ENCODE measurements at places on chromosomes 4 and X.
A peak's percentile ranks its signal among the peaks of the same experiment; 100 is the strongest.

- DNase-seq = no peak
These were observed 18.1 kb upstream of the PAGE5 start for GRCh38 chrX:55201930-55202579.

DNA sequence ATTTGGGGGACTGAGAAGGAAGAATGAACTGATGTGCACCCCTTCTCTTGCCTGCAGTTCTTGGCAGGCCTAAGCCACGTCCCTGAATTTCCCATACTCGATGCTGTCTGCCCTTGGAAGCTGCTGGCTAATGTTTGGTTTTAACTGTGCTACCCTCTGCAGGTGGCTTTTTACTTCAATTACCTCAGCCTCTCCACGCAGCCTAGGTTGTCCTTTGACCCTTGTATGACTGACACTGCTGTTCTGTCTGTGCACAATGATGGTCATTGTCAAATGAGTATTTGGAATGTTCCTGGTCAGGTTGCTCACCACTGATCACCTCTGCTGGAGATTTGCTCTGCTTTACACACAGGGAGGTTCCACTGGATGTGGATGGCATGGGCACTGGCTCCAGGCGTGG lies 137.1 kb downstream of the ZNF518B start:
- no peak for DNase-seq

- DNase-seq = no peak
These were observed 24.5 kb downstream of the CETN2 start for GRCh38 chrX:152806035-152806434.

DNA sequence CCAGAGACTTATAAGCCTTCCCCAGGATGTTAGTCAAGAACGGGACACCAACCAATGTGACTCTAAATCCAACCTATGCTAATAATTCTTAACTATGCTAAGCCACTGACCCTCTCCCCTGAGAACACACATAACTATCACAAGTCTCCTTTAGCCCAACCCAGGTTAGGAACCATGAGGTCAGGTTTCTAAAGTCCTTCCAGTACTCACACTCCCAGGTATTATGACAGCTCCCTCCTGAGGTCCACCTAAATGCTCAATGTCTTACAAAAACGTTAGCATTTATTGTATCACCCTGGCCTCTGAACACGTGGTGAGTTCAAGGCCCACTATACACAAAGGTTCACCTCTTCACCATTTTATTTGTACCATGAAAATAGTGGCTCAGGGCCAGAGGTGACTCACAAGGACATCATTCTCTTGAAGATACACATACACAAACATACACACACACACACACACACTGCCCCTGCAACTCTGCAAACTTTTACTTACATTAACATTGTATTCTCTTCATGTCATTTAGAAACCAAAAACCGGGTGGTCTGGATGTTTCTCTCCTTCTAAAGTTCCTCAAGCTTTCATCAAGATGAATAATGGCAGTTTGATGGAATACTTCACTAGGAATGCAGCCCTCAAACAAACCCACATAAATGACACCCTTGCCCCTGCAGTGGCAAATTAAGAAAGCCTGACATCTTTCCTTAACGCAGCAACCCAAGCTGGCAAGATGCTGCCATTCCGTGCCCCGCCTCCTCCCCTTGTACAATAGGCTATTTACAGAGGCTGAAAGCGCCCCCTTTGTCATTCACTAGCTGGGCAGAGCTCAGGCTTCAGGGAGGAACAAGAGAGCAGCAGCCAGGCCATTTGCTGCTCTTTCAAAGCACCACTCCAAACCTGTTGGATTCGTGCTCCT lies 17.7 kb downstream of the ACSL1 start:
- no peak for DNase-seq

GRCh38 chr4:22003878-22004277 lies 55.3 kb upstream of the KCNIP4 start:
- DNase-seq = no peak

DNA sequence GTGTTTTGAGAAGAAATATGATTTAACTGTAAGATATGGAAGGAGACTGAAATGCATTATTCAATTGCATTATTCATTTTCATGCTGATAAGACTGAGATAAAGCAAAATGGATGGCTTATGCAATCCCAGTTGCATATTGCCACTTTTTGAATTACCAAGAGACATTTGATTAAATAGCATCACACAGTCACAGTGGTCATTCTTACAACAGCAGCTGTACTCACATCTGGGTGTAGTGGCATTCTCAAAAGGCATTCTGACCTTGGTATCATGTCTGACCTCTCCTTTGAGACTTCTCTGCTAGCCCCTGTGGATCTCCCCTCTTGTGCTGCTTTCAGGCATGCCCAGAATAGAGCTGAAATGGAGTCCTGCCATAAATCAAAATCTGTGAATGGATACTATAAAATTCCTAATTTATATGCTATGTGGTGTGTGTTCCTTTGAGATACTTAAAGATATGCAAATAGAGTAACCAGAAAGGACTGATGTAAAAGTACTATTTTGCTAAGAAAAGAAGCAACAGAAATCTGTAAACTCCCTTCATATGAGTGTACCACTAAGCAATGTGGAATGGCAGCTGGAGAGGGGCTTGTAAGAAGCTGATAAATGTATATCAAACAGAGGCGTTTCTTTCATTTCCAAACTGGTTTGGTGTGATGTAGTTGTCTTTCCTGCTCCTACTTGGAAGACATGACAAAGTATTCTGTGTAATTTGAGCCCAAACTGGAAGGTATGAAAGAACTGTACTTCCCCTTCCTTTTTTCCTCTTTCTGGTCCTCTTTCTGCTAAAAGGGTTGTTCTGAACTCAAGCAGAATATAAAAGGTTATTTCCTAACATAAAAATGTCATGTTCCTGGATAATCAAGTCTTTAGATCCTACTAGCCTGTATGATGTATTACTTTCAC lies 25.4 kb upstream of the METAP1 start:
- DNase-seq = no peak

GRCh38 chrX:73525928-73526690 lies 36.9 kb upstream of the CHIC1 start:
- DNase-seq = no peak

GRCh38 chrX:137926090-137926489 lies 360.2 kb downstream of the ZIC3 start:
- DNase-seq = peak; percentile 5

- DNase-seq = no peak
These were observed 30.7 kb downstream of the PPP2R2C start for GRCh38 chr4:6441758-6442157.

GRCh38 chr4:173045571-173045970 lies 123.0 kb upstream of the GALNT7 start:
- DNase-seq = no peak

DNA sequence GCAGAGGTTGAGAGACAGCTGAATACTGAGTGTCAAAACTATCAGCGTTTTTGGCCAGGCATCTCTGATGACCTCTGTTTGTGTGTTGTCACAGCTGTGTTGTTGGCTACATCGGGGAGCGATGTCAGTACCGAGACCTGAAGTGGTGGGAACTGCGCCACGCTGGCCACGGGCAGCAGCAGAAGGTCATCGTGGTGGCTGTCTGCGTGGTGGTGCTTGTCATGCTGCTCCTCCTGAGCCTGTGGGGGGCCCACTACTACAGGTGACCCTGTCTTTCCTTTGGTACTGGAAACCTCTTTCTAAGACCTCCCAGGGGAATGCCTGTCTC lies 86.9 kb downstream of the EGF start:
- DNase-seq = no peak

DNA sequence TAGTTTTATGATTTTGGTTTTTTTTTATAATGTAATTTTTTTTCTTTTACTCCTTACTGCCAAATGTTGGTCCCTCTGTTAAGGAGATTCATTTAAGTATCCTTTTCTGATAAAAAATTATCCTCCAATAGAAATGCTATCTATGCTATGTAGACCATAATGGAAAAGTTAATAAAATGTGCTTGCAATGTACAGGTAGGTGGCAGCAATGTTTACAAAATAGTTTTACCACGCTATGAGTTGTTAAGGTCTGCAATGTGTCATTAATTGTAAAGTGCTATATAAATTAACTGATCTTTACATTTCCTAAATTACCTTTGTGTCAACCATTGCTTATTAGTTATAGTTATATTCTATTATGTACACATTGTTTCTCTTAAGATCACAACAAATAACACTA lies 3.8 kb upstream of the CENPC start:
- peak; percentile 13 for DNase-seq

GRCh38 chrX:107729558-107730297 lies 45.9 kb downstream of the TSC22D3 start:
- DNase-seq = no peak

DNA sequence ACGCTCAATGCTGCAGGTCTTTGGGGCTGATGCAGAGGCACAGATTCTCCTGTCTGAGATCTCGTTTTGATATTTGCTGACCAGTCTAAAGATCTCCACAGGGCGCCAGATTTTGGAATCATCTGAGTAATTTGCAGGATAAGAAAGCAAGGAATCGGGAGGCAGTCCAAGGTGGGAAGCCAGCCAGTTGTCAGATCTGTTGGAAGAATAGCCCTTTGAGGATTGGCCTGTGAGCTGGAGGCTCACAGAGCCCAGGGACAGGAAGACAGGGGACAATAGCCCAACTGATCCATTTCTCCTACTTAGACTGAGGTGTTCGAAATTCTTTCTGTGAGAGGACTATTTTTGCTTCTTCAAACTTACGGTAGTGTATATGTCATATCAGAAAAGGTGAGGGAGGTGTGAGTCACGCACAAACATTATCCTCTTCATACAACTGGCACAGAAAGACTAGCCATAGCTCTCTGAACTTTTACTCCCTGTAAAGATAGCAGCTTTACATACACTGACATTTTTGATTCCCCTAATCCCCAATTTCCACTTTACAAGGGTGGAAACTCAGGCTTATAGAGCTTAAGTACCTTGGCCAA lies 8.8 kb downstream of the DIPK2B start:
- no peak for DNase-seq

DNA sequence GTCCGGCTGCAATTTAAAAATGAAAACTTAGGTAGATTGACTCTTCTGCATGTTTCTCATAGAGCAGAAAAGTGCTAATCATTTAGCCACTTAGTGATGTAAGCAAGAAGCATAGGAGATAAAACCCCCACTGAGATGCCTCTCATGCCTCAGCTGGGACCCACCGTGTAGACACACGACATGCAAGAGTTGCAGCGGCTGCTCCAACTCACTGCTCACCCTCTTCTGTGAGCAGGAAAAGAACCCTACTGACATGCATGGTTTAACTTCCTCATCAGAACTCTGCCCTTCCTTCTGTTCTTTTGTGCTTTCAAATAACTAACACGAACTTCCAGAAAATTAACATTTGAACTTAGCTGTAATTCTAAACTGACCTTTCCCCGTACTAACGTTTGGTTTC lies 41.0 kb downstream of the MAP7D3 start:
- DNase-seq = no peak

DNA sequence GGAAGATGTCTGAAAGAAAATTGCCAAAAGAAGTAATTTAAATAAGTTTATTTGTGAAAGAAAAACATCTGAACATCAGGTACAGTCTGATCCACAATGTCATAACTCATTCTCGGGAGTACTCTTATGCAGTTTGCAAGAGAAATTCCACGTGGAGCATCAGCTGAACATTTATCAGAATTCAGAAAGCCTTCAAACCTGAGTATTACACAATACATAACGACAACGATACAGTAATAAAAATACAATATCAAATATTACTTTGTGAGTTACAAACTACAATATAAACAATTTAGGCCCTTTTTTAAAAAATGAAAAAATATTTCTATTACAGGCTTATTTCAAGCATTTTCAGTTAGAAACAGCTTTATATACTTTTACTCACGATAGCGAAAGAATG lies 116.4 kb downstream of the RAB28 start:
- DNase-seq = no peak

GRCh38 chrX:42846741-42847140 lies 68.8 kb upstream of the PPP1R2C start:
- DNase-seq = no peak

DNA sequence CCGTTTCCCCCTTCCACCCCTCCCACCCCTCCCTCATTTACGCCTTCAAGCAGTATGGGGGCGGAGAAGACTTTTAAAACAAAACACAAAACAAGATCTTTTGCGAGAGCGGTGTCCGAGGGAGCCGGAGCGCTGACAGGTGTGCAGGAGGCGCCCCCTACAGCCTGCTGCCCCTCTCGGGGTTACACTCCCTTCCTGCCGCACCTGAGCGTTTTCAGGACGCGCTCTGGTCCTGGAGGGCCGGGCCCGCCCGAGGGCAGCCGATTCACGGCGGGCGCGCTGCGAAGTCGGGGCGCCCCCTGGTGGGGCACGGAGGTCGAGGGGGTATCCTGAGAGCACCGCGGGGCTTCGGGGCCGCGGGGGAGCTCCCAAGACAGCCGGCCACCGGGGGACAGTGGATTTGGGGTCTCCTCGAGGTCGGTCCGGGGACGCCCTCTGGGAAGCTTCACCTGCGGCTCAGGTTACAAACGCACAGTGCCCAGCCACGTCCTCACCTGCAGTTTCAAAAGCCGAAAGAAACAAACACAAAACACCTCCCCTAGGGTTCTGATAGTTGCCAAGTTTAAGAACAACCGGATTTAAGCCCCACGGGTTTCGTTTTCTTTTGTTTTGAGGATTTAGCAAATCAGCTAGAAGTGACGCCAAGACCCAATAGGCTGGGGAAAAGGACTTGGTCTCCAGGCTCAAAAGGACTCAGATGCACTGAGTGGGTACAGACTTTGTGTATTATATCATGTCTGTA lies 8.0 kb upstream of the NEUROG2 start:
- peak; percentile 28 for DNase-seq

DNA sequence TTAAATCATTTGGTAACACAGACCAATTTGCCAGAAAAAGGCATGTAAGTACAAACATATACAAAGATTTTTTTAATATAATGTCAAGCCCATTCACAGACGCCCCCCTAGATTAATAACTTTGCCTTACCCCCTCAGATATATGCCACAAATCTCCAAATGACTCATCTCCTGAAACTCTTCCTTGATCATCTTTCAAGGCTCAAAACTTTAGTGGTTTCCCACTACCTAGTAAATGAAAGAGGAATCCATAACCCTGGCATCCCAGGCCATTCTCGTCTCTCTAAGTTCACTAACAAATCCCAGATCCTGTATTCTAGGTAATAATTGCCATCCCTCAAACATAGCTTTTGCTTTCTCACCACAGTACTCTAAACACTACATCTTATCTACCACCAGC lies 61.9 kb downstream of the PRSS12 start:
- no peak for DNase-seq
